Stimulated activated CD4-positive, alpha-beta T cell treated with anti-CD3 and anti-CD28 coated beads, TNF-alpha, amount 100 ng/mL, for 48 hours (primary cell): ENCODE measurements at places on chromosomes 11 and 22.
A peak's percentile ranks its signal among the peaks of the same experiment; 100 is the strongest.

- DNase-seq = no peak
These were observed at the start of gene APOBEC3H for GRCh38 chr22:39097098-39098020. Gene APOBEC3H, plus strand, starts transcription at chr22:39097244. Its CDS starts 3,035 bp downstream, at chr22:39100279.

DNA sequence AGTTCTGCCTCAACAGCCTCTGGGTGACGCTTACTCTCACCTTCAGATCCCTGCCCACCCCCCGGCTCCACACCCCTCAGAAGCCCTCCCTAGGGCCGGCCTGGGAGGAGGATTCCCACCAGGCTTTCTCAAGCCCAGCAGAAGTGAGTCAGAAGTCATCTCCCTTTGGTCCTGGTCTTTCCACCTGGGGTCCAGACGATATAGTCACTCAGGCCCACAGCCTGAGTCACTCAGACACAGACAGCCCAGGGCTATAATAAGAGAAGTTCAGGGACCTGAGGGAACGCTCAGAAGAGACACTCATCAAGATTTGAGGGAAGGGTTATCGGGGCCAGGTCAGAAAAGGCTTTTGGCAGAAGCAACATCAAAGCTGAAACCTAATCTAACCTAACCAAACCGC, 127.1 kb downstream of the SPATA19 start:
- DNase-seq = no peak

DNA sequence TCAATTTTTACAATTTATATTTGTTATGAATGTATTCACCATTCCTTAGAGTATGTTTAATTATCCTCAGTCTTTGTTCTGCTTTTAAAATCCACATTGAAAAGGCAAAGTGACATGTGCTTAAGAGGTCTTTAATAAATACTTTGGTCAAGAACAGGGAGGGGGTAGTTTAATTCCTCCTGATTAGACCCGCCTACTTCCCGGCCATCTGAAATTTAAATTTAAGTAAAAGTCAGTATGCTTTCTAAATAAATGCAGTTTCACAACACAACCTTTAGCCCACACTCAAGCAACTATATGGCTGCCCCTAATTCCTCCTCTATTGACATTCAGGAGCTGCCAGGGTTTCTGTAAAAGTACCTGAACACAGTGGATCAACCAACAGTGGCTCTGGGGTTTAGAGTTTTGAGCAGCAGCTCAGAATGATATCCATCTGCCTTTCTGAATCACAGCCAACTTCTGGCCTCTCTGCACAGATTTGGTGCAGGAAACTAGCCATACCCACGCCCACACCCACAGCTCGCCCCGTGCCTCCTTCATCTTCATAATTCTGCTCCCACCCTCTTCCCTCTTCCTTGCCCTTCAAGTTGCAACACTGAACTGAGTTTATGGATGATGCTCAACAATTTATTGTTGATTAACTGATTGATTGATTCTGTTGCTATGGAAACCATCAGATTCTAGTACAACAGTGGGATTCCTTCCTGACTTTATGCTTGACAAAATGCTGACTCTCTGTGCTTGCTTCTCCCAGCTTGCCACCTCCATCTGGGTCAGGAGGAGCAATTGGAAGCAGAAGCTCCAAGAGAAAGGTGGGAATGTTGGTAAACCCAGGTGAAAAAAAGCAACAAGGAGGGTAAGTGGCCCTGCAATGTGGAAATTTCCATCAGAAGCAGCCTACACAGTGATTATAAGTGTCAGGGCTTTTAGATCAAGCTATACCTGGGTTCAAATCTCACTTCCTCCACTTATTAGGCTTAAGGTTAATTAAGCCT, 70.8 kb downstream of the PANX1 start:
- DNase-seq = no peak

DNA sequence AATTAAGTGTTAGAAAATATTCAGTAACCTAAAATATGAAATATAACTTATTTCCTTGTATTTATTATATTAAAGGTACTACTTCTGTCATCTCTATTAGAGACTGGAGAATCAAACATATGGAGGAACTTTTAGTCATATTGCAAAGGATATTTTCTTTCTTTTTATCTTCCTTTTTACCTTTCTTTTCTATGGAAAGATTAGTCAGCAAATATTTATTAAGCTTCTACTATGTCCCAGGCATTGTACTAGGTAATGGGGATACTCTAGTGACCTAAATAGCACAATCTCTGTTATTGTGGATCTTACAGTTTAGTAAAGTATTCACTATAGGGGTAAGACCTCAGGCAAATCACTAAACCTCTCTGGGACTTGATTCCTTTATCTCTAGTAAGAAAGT, 18.3 kb downstream of the SIK2 start:
- no peak for DNase-seq

DNA sequence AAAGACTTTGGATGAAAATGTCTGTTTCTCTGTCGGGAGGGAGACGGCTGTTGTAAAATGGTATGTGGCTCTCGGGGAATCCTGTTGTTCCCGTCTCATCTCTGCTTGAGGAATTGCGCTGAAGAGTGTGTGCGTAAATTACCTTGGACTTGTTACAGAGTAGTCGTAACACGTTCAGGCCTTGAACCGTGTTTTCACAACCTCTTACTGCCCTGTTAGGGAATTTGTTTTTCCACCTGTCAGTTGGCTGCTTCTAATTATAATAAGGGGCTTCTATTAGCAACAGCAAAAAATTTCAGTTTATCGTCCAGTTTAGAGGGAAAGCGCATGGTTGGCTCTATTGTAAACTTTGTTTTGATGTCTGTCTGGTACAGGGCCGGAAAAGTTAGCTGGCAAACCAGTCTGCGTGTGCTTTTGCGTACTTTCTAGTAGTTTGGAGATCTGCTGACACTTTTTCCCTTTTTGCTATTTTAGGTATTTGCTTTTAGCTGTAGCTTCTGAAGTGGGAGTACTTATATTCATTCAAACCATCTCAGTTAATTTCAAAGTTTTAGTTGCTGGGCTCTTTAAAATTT, 1.5 kb downstream of the HIPK3 start:
- peak; percentile 11 for DNase-seq

DNA sequence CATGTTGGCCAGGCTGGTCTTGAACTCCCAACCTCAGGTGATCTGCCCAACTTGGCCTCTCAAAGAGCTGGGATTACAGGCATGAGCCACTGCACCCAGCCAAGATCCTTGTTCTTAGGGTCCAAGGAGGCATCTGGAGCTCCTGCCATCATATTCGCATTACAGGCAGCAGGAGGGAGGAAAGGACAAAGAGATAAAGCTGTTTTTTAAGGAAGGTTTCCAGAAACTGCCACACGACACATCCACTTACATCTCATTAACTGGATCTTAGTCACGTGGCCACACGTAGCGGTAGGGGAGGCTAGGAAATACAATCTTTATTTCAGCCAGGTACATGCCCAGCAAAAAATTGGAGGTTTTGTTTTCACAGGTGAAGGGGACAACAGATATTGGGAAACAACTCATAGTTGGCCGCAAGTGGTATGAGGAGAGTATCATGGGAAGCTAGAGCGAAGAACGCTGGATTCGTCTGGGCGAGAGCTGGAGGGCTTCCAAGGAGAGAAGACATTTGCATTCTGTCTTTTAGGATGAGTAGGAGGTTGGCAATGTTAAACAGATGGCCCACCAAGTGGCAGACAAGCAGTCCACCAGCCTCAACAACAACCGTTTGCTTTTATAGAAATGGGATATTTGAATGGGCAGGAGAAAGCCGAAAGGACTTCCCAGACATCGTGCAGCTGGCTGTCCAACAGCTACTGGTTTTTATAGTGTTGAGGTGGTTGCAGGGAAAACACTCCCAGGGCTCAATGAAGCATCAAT, 39.2 kb upstream of the DMC1 start:
- DNase-seq = no peak
